ENCODE measurements at places on chromosomes 4 and X. TPM values are rescaled to one million over a fixed set of nuclear protein-coding genes. Genes with fewer than 3 reads are reported as not detected.

Gene SH3RF1
- total RNA-seq = 15.9 TPM

Gene GCNA
- total RNA-seq = 5.3 TPM

Gene PROM1
- 0.09 TPM for total RNA-seq

Gene NAP1L3
- 0.60 TPM for total RNA-seq

Gene FMR1NB
- total RNA-seq = not detected

Gene CASP3
- 21.0 TPM for total RNA-seq

Gene MAP9
- 5.0 TPM for total RNA-seq

Gene COL4A6
- 0.38 TPM for total RNA-seq

Gene CSN1S1
- not detected for total RNA-seq

Gene PRDM8
- 5.2 TPM for total RNA-seq

Gene PCYT1B
- total RNA-seq = 0.25 TPM

Gene PPP3CA
- 29.8 TPM for total RNA-seq

Gene XK
- not detected for total RNA-seq

Gene UNC5C
- total RNA-seq = 4.6 TPM

Gene GPRASP2
- total RNA-seq = 8.5 TPM

Gene TSPAN6
- total RNA-seq = 44.4 TPM

Gene LONRF3
- 15.1 TPM for total RNA-seq

Gene PCDH18
- 40.6 TPM for total RNA-seq

Gene XAGE2
- total RNA-seq = not detected

Gene SH3D19
- total RNA-seq = 166 TPM

Gene SULT1B1
- total RNA-seq = 1.0 TPM

Gene RTL3
- total RNA-seq = 5.0 TPM

Gene SORCS2
- 0.63 TPM for total RNA-seq

Gene HAND2
- total RNA-seq = 11.7 TPM

Gene QRFPR
- total RNA-seq = 1.4 TPM

Gene BTK
- total RNA-seq = 10.9 TPM

Gene GAB1
- total RNA-seq = 29.1 TPM

Gene TLR2
- 97.2 TPM for total RNA-seq

Gene EVC
- total RNA-seq = 12.4 TPM

Gene UCP1
- total RNA-seq = 2.0 TPM

Gene PDGFRA
- total RNA-seq = 162 TPM

Gene SPATA18
- total RNA-seq = 4.2 TPM

Gene CXorf49B
- total RNA-seq = not detected

Gene CCDC158
- total RNA-seq = 0.48 TPM

Gene GPM6B
- total RNA-seq = 8.0 TPM

Gene MAGED4
- 0.47 TPM for total RNA-seq

Gene ADGRL3
- total RNA-seq = 5.4 TPM

Gene RRH
- total RNA-seq = 0.31 TPM

Gene GAGE2A
- total RNA-seq = not detected

Gene BRS3
- total RNA-seq = not detected

Gene SOWAHB
- 0.28 TPM for total RNA-seq

Gene L1CAM
- total RNA-seq = 1.3 TPM

Gene CXorf65
- total RNA-seq = not detected

Gene RAI2
- total RNA-seq = 22.4 TPM

Gene GK
- 8.2 TPM for total RNA-seq

Gene CYBB
- total RNA-seq = 71.9 TPM

Measured in omental fat pad (tissue), 4 donors.